ENCODE measurements at places on chromosomes 1 and 21.
A peak's percentile ranks its signal among the peaks of the same experiment; 100 is the strongest.

- no peak for DNase-seq
These were observed 41.9 kb downstream of the HIVEP3 start for GRCh38 chr1:41876576-41877445.

DNA sequence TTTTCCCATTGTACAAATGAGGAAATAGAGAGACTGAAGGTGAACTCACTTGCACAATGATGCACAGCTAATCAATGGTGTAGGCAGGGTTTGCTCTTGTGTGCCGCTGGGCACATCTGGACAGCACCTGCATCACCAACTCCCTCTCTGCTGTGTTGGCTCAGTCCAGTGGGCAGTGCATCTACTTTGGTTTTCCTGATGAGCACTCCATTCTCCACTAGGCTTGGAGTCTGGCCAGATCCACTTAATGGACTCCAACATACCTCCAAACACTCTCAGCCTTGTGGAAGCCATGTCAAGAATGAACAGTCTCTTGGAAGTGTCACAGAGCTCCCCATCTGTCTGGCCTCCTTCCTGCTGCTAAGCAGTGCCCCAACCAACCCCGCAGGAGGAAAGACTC lies 152.2 kb downstream of the HIVEP3 start:
- DNase-seq: no peak

DNA sequence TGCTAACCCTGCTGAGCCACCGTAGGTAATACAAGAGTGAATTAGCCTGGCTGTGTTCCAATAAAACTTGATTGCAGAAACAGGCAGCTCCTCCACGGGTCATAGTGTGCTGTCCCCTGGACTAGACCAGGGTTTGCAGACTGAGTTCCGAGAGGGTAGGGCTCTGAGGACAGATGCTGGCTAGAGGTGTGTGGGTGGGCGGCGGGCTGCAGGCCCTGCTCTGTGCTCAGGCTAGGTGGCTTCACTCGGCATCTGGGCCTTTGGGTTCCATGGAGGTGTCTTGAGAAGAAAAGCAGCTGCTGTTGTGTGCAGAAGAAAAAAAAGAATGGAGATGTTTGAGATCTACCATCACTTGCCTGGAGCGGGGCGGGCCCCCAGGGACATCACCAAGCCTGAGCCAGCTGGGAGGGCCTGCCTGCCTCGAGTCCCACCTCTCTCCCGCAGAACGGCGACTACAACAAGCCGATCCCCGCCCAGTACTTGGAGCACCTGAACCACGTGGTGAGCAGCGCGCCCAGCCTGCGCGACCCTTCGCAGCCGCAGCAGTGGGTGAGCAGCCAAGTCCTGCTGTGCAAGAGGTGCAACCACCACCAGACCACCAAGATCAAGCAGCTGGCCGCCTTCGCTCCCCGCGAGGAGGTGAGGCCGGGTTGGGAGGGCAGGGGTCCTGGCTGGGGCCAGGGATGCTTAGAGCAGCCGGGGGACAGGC lies 7.9 kb downstream of the TMEM201 start:
- no peak for DNase-seq

DNA sequence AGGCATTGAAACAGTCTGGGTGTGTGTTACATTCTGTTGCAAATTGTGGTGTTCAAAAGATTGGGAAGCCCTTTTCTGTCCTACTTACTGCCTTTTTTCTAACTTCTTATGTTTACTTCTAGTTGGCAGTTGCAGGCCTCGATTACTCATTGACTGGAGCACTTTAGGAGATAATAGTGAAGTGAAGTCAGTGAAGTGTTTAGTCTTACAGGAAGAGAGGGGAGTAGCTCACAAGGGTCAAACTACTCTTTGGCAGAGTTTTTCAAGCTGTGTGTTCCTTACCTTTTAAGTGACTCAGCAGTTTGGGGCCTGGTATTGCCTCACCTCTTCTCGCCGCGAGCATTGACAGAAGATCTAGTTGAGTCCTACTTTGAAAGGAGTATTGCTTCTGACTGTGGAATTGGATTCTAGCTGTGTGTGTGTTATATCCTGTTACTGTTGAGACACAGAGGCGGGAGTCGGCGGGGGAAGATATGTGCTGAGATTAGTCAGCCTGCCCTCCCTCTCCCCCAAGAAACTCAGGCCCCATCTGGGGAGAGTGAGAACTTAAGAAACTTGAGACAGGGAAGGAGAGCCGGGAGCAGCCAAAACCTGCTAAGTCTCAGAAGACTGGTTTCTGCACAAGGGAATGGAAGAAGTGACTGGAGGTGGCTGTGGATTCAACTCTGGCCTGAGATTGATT lies 19.3 kb downstream of the AHCYL1 start:
- DNase-seq: peak; percentile 33

DNA sequence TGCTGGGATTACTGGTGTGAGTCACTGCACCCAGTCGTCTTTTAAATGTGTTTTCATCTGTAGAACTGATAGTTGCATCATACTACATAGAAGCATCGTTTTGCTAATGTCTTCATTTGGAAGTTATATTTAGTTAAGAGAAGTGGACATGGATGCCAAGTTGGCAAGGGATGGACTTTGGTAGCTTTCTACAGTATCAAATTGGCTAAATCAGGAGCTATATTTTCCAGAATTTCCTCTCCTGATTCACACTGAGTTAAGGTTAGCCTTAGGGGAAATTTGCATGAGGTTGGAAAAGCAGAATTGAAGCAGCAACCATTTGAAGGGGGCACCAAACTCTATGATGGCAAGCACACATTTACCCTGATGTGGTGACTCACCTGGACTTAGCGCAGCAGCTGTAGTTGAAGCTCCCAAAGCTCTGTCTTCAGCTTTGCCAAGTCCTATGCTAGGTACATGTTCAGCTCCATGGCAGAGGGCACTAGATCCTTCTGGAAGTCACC lies 43.9 kb downstream of the DUSP10 start:
- no peak for DNase-seq

- no peak for DNase-seq
These were observed 3.2 kb upstream of the TTLL10 start for GRCh38 chr1:1170215-1171091.

DNA sequence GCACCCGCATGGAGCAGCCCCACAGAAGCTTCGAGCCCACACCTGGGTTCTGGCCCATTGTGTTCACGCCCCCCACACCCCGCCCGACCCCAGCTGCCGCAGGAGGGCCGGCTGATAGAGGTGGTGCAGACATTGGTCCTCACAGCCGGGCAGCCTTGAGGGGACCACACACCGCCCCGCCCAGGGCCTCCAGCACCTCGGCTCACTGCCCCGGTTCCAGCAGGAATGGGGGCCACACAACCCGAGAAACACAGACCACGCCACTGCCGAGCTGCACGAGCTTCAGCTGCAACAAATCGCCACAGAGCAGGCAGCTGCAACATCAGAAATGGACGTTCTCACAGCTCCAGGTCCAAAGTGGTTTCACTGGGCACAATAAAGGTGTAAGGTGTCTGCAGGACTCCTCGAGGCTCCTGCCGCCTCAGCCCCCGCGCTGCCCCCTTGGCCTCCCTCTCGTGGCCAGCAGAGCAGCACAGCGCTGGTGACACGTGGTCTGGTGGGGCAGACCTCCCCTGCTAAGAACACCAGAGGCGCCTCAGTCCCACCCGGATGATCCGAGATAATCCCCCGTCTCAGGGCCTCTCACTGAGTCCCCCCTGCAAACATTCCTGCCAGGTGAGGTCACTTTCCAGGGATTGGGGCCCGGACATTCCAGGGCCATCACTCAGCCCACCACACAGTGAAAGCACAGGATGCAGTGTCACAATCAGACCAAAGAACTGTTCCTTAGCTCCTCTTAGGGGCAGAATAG lies 62.3 kb upstream of the ADARB1 start:
- no peak for DNase-seq

DNA sequence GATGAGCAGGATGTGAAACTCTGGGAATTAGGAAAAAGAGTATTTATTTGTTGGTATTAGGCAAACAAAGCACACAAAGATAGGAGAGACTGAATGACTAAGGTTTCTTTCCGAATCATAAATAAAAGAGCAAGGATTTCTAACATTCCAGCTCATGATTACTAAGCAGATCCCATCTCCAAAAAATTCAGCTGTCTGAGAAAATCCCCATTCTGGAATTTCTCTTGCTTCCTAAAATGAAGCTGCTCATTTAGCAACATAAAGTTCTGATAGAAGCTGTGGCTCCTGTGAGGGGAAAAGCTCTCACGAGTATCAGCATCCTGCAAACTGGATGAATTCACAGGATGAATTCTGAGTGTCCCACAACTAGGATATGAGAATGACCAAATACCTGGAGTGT lies 6.7 kb upstream of the SH2D5 start:
- DNase-seq: no peak

DNA sequence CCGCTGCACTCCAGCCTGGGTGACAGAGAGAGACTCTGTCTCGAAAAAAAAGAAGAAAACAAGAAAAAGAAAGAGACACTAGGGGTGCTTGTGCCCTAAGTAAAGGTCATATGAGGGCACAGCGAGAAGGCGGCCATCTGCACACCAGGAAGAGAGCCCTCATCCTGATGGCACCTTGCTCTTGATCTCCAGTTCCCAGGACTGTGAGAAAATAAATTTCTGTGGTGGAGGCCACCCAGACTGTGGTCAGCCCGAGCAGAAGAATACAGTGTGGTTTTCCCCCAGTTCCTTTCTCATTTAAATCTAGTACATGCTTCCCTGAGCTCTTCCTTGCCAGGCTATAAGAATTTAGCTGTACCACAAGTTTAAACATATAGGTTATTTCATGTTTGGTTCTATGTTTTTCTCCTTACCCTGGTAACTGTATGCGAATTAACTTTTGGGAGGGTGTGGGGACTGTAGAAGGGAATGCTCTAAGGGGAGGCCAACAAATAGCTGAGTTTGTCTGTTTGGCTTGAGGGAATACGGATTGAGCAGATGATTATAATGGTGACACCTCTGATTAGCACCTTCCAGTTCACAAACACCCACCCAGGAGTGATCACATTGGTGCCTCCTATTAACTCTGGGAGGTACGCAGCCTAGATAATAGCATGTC lies 119.6 kb upstream of the ERRFI1 start:
- DNase-seq: no peak

DNA sequence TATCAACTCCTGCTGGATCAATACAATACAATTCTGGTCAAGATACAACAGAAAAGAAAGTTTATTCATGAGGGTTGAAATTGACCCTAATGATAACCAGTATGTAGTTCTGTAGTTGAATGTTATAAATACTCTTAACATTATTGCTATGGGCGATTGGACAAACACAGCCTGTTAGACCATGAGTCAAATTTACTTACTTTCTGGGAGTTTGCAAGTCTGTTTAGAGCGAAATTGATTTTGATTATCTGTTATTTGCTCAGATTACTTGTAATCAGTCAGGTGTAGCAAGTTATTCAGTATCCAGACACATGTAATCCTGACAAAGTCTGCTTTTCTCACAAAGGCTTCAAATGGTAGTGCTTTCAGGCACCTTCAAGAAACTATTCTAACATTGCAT lies 216.6 kb upstream of the B3GALT2 start:
- no peak for DNase-seq

- DNase-seq: no peak
These were observed 189.2 kb downstream of the FOXD2 start for GRCh38 chr1:47627016-47627415.

DNA sequence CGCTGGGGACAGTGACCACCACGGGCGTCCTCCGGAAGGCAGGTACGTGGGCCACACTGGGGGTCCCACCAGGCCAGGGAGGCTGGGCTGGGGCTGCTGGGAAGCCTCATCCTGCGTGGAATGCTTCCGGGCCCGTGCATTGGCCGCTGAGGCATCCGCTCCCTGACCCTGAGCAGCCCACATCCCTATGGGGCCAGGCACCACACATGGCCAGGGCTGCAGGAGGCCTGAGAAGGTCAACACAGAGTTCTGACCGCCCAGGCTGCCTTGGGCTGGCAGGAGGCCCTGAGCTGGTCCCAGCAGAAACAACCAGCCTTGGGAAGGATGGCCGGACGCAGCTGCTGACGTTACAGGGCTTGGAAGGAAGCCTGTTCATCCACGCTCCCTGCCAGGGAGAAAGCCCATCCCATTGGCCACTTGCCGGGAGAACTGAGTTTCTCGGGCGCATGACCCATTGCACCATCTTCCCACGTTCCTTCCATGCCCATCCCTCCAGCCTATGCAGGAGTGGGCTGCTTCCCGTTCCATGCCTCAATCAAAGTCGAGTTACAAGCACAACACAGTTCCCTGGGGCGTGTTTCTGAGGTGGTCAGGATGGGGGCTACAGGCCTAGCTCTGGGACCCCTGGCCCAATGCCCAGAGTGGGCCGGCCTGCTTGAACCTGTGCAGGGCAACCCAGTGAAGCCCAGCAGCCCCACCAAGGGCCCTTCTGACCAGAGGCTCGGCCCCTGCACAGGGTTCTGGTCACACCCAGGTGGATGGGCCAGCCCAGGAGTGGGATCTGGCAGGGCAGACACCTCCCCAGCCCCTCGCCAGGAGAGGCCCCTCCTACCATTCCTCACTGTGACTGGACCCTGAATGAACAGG lies 31.7 kb downstream of the TRIM11 start:
- no peak for DNase-seq

GRCh38 chr1:10225573-10225972 lies 15.2 kb downstream of the KIF1B start:
- no peak for DNase-seq

DNA sequence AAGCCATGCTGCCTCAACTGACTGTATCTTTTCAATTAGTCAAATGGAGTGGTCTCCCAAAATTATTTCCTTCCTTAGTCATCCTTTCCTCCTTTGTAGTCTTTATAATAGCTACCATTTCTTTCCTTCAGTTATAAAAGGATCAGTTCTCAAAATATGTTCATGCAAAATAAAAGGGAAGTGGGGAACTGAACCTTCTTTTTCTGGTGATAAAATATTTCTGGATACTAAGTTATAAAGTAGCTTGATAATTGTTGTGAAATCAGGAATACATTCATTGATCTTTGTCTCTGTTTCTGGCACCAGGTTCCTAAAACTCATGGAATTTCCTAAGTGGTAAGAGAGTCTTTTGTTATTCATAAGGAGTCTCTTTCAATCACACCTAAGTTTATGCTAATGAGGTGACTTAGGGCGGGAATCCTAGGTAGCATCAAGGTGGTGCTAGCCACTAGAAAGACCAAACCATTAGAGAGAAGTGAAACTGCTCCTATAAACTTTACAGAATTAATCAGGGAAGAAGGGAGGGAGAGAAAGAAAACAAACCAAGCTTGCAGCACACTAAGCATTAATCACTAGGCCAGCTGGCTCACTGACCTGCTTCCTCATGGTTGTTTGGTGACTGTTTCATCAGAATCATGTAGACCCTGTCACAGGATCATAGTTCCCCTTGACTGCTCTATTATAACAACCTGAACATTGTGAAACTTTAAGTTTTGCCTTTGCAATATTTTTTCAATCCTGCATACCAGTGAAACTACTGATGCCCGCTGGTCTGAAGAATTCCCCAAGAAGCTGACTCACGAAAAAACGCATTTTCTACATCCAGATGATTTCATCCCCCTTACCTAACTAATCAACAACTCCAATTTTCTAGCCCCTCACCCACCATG lies 161.6 kb upstream of the PTBP2 start:
- DNase-seq: no peak

DNA sequence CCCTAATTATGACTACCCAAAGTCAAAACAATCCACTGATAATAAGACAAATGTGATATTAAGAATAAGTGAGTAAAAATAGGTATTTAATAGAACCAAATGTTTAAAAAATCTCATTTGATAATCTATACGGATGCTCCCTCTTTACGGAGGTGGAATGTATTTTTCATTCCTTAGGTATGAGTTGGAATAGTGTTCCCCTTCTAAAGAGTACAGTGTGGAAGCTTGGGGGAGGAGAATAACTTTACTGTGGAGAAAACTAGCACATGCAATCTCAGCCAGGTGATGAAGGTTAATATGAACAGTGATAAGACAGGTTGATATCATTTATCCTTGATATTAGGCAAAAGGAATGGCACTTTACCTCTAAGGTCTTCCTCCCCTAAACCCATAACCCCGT lies 74.6 kb downstream of the GPR88 start:
- no peak for DNase-seq

Measured in NCI-H2107 (cell line).